ENCODE measurements at places on chromosomes 7 and 10.
A peak's percentile ranks its signal among the peaks of the same experiment; 100 is the strongest.

GRCh38 chr10:48470115-48470892 is 134.6 kb downstream of the ARHGAP22 start:
- DNase-seq, result no peak

DNA sequence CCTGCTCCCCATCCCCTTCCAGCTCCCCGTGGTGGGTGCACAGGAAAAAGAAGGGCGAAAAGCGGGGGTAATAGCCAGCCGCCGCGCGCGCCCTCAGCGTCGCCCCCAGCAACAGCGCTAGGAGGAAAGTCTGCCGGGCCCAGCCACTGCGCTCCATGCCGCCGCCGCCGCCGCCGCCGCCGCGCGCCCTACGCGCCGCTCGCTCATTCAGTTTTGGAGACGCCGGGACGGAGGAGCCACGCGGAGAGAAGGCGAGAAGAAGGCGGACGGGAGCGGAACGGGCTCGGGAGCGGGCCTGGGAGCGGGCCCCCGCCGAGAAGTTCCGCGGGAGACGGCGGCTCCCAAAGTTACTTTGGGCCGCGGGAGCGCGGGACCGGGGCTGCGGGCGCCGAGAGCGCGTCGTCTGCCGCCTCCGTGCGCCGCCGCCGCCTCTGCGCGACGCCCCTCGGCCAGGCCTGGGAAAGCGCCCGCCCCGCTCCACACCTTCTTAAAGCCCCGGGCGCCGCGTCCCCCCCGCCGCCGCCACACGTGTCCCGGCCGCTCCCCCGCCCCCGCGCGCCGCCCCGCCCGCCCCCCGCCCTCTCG is at the start of gene RELN:
Gene RELN (minus strand): TSS at position 459 of the 585 bp plus-strand sequence. CDS start 302 bp downstream, at position 157.
- no peak for DNase-seq

DNA sequence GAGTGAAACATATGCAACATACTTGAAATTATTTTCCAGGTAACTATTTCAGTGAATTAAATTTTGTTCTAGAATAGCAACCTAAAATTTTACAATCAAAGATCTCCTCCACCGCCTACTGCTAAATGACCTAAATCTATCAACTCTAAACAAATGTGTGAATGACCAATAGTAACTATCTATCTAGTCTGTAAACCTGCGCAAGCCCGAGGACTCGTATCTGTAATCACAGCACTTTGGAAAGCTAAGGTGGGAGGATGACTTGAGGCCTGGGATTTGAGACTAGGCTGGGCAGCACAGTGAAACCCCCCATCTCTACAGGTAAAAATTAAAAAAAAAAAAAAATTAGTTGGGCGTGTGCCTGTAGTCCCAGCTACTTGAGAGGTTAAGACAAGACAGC is 83.0 kb downstream of the NEBL start:
- no peak for DNase-seq

GRCh38 chr7:84536271-84536870 is 341.8 kb upstream of the SEMA3A start:
- DNase-seq, result no peak

- DNase-seq, result no peak
Observed at GRCh38 chr7:43208242-43208641, 95.8 kb downstream of the HECW1 start.

GRCh38 chr7:94270772-94271171 is 123.9 kb upstream of the COL1A2 start:
- DNase-seq, result no peak

GRCh38 chr10:100998183-100998990 is 1.2 kb upstream of the LZTS2 start:
- peak; percentile 69 for DNase-seq

GRCh38 chr7:5417106-5418071 is 6.2 kb downstream of the TNRC18 start:
- DNase-seq, result no peak

GRCh38 chr10:131899695-131900349 is 986 bp upstream of the PPP2R2D start:
- DNase-seq, result no peak

DNA sequence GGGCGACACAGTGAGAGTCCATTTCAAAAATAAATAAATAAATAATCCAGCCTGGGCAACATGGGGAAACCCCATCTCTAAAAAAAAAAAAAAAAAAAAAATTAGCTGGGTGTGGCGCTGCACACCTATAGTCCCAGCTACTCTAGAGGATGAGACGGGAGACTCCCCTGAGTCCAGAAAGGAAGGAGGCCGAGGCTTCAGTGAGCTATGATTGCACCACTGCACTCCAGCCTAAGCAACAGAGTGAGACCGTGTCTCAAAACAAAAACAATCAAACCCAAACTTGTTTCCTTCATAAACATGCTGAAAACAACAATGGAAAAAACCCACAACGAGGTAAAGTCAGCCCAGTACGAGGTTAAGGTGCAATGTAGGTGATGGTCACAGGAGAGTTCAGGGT is 1.2 kb downstream of the COX19 start:
- DNase-seq, result no peak

- DNase-seq, result no peak
Observed at GRCh38 chr7:37108615-37109014, 340.0 kb downstream of the ELMO1 start.

- DNase-seq, result no peak
Observed at GRCh38 chr10:70306886-70307520, 23.2 kb upstream of the NPFFR1 start.

GRCh38 chr7:7732621-7733281 is 14.3 kb upstream of the RPA3 start:
- no peak for DNase-seq

GRCh38 chr10:115030483-115031200 is 62.5 kb upstream of the ATRNL1 start:
- DNase-seq, result no peak

DNA sequence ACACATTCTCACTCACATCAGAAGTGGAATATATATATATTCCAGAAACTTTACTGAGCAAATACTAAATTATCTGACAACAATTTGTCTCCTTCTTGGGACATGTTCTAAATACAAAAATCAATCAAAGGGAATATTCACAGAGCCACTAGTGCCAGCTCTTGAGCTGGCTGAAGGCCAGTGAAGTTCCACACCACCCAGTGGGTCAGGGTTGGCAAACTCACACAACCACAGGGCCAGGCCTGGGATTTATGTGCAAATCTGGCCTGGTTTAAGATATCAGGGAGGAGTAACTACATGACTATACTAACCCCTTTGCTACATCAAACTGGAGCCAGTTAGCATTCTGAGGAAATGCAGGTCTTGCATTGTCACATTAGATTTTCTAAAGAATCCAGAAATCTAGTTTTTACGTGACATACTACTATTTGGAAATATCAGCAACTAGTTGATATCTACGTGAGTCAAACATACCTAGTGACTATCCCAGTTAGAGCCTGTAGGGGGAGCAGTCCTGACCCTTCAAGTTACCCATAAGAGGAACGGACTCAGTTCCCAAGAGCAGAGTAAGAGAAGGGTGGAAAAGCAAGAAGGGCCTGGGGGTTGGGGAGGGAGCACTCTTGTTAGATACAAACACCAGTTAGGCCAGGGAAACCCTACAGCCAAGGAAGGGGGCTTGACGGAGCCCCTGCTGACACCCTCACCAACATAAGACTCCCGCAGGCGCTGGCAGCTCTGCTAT is 600.4 kb downstream of the KCNMA1 start:
- DNase-seq, result no peak

- DNase-seq, result no peak
Observed at GRCh38 chr7:125316466-125316865, 386.8 kb upstream of the POT1 start.

- no peak for DNase-seq
Observed at GRCh38 chr10:24415455-24416125, 206.7 kb downstream of the KIAA1217 start.

DNA sequence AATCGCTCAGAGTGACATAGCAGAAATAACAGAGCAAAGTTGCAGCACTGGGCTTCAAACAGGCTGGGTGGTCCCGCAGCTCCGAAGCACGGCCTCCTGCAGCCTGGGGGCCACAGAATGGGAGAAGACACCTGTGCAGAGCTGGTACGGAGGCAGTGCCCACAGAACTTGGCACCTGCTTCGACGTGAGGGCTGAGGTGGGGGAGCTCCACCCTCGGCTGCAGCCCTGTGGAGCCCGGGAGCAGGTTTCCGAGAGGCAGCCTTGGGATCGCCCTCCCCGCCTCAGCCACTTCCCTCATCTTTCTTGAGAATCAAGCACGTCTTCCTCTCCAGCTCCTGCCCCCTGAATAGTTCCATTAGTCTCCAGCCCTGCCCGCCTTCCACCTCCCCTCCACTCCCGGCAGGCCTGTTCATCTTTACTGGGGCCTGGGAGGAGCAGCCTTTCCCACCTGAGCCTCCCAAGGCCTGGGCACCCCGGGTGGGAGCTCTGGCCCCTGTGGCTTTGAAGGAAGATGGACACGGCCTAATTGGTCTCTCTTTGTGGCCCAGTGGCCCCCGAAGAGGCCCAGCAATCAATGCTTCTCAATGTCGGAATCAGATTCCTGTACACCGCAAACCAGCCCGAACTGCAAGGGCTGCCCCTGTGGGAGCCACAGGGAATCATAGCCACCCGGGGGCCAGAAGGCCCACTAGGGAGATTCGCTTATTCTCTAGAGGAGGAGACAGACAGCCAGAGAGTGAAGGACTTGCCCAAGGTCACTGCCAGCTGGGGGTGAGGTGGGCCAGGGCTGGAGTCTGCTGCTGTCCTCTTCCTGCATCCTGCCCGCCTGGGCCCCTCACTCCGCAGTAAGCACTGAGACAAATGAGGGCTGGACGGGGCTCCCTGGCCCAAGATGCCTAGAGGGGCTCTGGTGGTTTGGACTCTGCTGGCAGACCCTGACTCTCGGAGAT is 17.0 kb upstream of the PCBD1 start:
- DNase-seq, result no peak

DNA sequence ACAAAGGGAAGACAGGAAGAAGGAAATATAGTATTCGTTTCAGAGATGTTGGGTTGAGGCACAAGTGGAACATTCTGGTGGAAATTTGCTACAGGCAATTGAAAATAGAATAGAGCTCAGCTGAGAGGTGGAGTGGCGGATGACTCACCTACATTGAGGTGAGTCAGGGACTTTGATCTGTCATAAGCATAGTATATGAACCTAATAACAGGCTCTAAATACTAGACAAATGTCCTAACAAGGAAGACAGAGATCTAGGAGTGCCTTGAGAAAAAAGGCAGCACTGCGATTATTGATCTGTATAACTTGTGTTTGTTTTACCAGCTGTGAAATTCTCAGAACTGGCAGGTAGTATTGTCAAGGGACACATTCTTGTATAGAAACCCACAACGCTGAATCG is 907 bp upstream of the IFRD1 start:
- DNase-seq, result no peak

DNA sequence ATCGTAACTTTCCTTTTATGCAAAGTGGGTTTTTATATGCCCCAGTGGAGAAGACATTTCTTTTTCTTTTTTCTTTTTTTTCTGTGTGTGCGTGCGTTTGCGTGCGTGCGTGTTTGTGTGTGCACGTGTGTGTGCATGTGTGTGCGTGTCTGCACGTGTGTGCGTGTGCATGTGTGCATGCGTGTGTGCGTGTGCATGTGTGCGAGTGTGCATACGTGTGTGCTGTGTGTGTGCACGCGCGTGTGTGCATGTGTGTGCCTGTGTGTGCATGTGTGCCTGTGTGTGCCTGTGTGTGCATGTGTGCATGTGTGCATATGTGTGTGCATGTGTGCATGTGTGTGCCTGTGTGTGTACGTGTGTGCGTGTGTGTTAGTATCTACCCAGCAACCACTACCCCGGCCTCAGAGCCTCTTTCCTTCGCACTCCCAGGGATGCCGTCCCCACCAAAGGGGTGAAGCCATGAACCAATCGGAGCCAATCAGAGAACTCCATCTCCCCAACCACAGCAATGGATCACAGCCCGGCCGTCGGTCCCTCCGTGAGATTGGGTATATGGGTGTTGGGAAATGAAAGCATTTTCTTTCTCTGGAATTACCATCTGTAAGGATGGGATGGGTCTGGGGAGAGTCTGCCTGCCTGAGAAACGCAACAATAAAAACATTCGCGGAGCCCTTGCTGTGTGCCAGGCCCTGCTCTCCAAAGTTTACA is 92.3 kb downstream of the ELFN1 start:
- DNase-seq, result no peak

- no peak for DNase-seq
Observed at GRCh38 chr7:79494046-79494445, 40.6 kb upstream of the MAGI2 start.

GRCh38 chr7:50826371-50827172 is 43.9 kb upstream of the GRB10 start:
- no peak for DNase-seq

GRCh38 chr10:23190872-23191763 is 994 bp upstream of the PTF1A start:
- DNase-seq, result no peak
